ENCODE measurements at places on chromosomes 1 and 21.
A peak's percentile ranks its signal among the peaks of the same experiment; 100 is the strongest.

GRCh38 chr1:184186167-184186566 lies 134.6 kb downstream of the TSEN15 start:
- DNase-seq: no peak

GRCh38 chr1:97137862-97138514 lies 416.4 kb downstream of the PTBP2 start:
- peak; percentile 55 for DNase-seq

GRCh38 chr1:198929961-198930599 lies 291.2 kb downstream of the PTPRC start:
- DNase-seq: no peak

- DNase-seq: no peak
Measured at GRCh38 chr1:116919802-116920201, 10.1 kb downstream of the PTGFRN start.

- DNase-seq: no peak
Measured at GRCh38 chr1:177706977-177707376, 262.9 kb downstream of the SEC16B start.

- DNase-seq: no peak
Measured at GRCh38 chr1:87897481-87897880, 568.8 kb downstream of the LMO4 start.

DNA sequence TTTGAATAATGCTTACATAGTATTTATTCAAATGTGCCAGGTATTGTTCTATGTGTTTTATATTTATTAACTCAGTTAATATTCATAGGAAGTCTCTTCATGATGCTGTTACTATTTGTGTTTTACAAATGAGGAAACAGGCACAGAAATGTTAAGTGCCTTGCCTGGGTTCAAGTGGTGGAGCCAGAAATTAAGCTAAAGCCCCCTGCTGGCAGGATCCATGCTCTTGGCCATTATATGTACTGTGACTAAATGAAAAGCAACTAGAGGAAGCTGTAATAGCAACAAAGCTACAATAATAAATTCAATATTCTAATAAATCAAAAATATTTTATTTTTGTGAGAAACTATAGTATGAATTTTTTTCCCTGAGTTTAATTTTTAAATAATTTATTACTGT lies 30.0 kb downstream of the IARS2 start:
- no peak for DNase-seq

DNA sequence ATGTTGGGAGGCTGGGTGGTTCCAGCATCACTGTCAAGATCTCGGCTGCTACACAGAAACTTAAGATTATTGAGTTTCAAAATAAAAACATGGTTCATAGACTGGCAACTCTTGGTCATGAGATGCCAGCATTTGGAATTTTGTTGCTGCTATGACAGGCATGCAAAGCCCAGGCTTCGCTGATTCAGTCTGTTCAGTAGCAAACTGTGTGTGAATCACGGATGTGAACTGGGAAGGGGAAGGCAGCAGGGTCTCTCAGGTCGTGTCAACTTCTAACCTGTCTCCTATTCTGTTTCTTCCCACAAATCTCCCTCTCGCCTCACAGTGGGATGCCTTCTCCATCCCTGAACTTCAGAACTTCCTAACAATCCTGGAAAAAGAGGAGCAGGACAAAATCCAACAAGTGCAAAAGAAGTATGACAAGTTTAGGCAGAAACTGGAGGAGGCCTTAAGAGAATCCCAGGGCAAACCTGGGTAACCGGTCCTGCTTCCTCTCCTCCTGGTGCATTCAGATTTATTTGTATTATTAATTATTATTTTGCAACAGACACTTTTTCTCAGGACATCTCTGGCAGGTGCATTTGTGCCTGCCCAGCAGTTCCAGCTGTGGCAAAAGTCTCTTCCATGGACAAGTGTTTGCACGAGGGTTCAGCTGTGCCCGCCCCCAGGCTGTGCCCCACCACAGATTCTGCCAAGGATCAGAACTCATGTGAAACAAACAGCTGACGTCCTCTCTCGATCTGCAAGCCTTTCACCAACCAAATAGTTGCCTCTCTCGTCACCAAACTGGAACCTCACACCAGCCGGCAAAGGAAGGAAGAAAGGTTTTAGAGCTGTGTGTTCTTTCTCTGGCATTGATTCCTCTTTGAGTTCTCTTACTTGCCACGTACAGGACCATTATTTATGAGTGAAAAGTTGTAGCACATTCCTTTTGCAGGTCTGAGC lies 25.5 kb downstream of the EIF2D start:
- DNase-seq: no peak
